ENCODE measurements at places on chromosomes 3 and 15.
A peak's percentile ranks its signal among the peaks of the same experiment; 100 is the strongest.

- DNase-seq: no peak
These were observed 12.7 kb downstream of the PRC1 start for GRCh38 chr15:90981681-90982080.

DNA sequence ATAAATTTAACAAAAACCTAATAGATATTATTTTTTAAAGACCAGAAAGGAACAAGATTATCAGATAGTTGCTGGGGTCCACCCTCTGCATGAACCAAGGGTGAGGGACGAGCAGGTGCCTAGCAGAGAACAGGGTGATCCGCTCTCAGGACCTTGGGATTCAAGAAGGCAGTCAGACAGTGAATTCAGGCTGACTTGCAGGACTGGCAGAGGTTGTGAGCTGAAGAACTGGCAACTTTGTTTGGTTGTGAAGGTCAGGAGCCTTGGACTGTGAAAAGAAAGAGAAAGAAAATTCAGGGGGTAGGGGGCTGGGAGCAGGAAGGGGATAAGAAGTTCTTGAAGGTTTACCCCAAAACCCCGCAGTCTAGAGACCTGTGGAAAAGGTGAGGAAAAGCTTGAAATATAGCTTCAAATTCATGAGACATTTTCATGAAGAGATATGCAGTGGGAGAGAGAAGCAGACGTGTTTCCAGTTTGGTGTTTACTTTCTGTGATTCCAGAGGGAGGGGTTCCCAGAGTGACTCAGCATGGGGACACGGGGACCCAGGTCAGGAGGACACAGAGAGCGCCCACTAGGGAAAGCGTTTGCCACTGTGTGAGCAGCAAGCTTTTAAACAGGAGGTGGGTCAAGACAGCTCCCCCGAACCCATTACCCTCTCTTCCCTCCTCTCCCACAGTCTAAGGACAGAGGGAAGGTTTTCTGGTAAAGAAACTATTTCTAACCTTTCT, 217.2 kb upstream of the UMPS start:
- peak; percentile 62 for DNase-seq

DNA sequence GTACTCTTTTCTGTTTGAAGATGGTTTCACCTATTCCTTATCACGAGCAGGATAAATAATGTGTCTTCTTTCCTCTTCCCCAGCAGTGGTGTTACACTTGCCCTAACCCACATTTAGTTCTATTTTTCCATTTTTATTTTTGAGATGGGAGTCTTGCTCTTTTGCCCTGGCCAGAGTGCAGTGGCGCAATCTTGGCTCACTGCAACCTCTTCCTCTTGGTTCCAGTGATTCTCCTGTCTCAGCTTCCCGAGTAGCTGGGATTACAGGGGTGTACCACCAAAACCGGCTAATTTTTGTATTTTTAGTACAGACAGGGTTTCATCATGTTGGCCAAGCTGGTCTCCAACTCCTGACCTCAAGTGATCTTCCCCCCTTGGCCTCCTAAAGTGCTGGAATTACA, 372.4 kb downstream of the FOXP1 start:
- DNase-seq: no peak

GRCh38 chr3:39879581-39879980, 70.2 kb downstream of the MYRIP start:
- DNase-seq: no peak

DNA sequence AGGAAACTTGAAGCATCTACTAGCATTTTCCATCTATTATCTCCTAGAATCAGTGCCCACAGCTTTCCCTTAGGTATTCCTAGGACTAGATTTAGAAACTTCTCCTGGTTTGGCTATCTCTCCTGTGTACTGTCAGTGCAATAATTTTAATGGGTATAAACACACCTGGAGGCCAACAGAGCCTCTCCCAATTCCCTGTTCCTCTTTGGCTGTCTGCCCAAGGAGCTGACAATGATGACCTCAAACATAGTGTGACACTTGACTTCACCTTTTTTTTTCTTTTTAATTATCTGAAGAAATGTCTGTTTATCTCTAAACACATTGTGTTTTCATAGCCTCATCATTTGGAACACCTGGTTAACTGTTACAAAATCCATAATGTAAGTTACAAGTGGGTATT, 754.5 kb upstream of the ALCAM start:
- DNase-seq: no peak
